ENCODE measurements at places on chromosomes 1 and 21.

GRCh38 chr1:232844791-232845190 is 39.6 kb downstream of the MAP10 start:
- no peak for DNase-seq

GRCh38 chr1:91912266-91912665 is 26.3 kb upstream of the TGFBR3 start:
- DNase-seq: no peak

DNA sequence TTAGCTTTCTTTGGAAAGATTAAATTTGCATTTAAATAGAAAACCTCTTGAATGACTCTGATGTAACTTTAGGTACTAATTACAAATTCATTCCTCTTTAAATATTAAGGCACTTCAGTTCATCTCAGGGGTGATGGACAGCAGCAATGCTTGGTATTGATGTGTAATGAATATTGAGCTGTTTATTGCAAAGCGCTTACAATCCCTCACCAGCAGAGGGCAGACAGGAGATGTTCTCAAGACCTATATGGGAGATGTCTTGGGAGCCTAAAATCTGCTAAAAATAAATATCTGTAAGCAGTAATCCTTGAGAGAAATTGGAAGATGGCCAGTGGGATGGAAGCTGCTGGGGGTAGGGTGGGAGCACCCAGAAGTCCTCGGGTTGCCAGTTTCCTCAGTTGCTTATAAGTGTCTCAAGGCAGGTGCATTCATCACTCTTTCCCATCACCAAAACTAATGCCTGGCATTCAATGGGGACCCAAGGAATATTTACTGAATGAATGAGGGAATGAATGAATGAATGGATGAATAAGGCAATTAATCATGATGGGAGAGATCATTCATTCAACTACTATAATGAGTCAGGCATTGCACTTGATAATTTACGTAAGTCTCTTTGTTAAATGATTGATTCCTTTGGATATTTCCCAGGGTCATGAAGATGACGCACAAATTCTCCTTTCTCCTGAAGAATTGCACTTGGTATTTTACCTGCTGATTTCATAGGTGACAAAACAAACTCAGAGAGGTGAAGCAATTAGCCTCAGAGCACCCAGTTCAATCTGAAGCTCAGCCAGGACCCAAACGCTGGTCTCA is 2.3 kb downstream of the KLHDC8A start:
- peak; percentile 67 for DNase-seq

- DNase-seq: no peak
Observed at GRCh38 chr1:76465030-76465429, 390.5 kb downstream of the ST6GALNAC3 start.

GRCh38 chr21:25708467-25709065 is 26.1 kb downstream of the ATP5PF start:
- peak; percentile 8 for DNase-seq

- no peak for DNase-seq
Observed at GRCh38 chr21:39073063-39073462, 110.2 kb downstream of the PSMG1 start.

GRCh38 chr1:98315309-98315708 is 346.2 kb upstream of the SNX7 start:
- DNase-seq: no peak

GRCh38 chr21:35394634-35395369 is 345.7 kb upstream of the RUNX1 start:
- DNase-seq: no peak

Measured in NCI-H1092 (cell line).